NCI-H1092 treated with DMSO at 0.1 percent for 48 hours (cell line): ENCODE measurements at places on chromosomes 5 and 9.

GRCh38 chr5:3010953-3011763 is 259.7 kb upstream of the IRX2 start:
- DNase-seq, result no peak

DNA sequence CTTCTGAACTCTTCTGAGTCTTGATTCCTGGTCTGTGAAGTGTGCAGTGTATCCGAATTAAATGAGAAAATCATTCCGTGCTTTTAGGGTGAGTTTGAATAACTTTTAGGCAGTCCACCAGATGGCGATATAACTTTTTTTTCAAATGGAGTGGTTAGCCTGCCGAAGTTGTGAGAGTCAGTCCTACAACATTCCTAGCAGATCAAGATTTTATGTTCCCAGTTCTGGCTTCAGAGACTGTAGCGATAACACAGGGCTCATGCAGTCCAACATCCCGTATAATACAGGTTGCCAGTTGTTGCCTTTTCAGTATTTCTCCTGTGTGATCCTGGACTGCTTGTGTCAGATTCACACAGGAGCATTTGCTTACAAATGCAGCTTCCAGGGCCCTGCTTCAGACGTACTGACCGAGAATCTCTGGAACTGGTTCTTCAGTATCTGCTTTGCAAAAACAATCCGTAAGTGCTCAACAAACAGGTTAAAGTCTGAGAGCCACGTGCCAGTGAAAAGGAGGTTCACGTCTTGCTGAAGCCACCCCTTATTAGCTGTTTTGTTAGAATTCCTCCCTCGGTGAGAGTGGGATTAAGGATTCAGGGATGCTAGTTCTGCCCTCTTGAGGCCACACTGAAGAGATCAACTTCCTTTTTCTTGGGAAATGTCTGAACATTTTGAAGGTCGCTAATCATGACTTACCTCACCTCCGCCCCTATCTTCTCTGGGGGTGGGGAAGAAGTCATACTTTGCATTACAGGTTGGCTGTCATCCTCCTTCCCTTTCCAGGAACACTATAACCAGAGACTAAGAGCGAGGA is 22.8 kb downstream of the SMIM3 start:
- DNase-seq, result peak; percentile 19

DNA sequence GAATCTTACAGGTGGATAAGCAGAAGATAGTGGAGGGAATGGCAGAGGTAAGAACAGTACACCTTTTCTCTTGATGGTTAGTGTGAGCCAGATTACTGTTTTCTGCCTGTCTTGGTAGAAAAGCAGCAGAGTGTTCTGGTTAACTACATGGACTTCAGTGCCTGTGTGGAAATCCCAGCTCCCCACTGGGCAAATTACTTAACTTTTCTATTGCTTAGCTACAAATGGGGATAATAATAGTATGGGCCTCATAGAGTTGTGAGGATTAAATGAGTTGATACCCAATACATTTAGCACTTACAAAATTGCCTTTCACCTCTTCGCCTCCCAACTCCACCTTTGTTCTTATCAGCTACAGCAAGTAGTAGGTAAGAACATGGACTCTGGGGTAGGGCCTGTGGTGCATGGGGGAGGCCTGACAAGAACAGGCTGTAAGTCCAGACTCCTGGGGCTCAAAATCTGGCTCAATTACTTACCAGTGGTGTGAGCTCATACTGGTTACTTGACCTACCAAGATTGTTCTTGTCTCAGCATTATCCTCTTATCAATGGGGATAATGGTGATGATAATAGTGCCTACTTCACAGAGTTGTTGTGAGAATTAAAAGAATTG is 125.1 kb downstream of the LIFR start:
- DNase-seq, result no peak

- no peak for DNase-seq
These were observed 46.2 kb downstream of the ASS1 start for GRCh38 chr9:130490981-130491380.

GRCh38 chr9:133149130-133150015 is 14.3 kb downstream of the GBGT1 start:
- peak; percentile 85 for DNase-seq

GRCh38 chr5:76788362-76788761 is 30.5 kb upstream of the F2RL1 start:
- no peak for DNase-seq

DNA sequence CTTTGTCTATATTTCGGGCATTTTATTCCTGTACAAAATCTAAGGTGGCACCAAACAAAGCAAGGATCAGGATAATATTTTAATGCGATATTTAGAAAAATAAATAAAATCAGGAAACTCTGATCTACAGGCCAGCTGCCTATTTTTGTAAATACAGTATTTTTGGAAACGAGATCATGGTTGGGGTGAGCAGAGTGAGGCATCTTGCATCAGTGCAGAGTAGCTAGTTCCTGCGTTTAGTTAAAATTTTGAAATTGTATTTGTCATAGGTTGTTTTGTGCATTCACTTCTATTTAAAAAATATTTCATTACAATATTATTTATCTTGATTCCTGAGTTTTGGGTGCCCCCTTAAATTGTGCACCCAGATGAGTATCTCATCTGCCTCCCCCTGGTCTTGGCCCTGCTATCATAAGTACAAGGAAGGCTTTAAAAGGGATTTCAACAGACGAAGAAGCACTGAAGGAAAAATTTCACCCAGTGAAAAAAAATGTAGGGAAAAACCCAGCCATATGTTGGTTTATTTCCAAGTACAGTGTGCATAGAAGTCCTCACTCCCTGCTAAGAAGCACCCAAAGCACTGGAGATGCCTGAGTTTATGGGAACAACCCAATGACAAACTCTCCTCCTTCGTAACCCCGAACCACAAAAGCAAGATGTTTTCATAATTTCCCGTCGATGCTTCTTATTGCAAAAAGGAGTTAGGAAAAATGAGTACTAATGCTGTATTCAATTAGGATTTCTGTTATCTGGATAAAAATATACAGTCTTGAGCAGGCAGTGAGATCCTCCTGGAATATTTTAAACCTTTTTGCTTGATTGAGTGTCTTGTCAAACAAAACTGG is 304.7 kb upstream of the CLINT1 start:
- no peak for DNase-seq

DNA sequence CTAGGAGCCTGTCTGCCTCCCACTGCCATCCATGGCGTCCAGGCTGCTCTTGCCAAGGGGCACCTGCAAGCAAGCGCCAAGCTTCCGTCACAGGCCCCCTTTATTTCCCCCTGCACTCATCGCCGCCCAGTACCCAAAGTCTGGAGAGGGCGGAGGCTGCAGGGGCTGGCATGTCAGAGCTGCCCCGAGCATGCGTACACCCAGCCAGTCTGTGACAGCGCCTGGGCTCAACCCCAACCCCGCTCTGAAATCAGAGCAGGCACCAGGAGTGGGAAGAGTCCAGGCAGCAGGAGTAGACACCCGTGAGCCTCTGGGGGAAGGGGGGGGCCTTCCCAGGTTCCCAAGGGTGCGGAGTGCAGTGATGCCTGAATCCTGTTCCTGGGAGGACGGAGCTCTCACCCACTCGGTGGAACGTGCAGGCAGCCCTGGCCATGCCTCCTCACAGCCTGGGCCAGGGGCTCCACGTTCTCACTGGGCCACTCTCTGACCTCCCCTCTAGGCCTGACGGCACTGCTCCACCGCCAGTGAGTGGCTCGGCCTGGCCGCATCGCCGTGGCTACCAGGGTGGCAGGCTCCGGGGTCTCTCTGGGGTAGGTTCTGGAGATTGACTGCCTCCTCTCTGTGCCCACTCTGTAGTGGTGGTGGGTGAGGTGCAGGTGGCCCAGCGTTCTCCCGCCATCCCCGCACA is 469.0 kb downstream of the CDH9 start:
- no peak for DNase-seq

DNA sequence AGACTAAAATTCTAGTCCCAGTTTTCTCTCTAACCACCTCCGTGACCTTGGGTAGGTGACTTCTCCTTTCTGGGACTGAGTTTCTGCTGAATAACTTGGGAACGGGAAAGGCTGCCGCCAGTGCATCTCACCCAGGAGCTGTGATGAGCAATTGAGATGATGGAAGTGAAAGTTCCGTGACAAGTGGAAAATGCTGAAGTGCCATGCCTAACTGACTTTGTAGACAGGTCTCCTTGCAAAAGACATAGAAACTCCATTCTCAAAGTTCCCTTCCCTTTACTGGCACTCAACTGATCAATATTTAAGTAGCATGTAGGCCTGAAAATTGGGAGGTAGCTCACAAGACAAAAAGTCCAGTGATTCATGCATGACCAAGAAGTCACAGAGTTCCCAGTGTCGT is 6.3 kb upstream of the ADAM19 start:
- DNase-seq, result no peak

DNA sequence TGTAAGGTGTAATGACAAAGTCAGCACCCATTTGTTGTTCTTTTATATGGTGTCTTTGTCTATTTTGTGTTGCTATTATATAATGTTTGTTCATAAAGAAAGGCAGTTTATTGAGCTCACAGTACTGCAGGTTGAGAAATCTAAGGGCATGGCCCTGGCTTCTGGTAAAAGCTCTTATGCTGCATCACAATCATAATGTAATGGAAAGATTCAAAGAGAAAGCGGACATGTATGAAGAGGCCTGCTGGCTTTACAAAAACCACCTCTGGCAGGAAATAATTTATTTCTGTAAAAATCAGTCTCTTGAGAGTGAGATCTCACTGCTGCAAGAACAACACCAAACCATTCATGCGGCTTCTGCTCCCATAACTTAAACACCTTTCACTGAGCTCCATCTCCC is 746.7 kb upstream of the FAM174A start:
- DNase-seq, result no peak

- DNase-seq, result no peak
These were observed 14.6 kb downstream of the URM1 start for GRCh38 chr9:128385496-128386460.

DNA sequence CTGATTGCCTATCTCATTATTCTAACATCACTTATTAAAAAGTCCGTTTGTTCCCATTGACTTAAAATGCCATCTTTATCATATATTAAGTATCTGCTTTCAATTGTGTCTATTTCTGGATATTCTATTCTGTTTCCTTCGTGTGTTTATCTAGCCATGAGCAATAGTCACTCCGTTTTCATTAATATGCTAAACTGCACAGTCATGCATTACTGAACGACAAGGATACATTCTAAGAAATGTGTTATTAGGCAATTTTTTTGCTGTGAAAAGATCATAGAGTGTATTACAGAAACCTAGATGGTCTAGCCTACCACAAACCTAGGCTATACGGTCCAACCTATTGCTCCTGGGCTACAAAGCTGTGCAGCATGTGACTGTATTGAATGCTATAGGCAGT is 482.9 kb downstream of the IRX1 start:
- no peak for DNase-seq

- DNase-seq, result no peak
These were observed 104.3 kb downstream of the PLPPR1 start for GRCh38 chr9:101132801-101133200.

DNA sequence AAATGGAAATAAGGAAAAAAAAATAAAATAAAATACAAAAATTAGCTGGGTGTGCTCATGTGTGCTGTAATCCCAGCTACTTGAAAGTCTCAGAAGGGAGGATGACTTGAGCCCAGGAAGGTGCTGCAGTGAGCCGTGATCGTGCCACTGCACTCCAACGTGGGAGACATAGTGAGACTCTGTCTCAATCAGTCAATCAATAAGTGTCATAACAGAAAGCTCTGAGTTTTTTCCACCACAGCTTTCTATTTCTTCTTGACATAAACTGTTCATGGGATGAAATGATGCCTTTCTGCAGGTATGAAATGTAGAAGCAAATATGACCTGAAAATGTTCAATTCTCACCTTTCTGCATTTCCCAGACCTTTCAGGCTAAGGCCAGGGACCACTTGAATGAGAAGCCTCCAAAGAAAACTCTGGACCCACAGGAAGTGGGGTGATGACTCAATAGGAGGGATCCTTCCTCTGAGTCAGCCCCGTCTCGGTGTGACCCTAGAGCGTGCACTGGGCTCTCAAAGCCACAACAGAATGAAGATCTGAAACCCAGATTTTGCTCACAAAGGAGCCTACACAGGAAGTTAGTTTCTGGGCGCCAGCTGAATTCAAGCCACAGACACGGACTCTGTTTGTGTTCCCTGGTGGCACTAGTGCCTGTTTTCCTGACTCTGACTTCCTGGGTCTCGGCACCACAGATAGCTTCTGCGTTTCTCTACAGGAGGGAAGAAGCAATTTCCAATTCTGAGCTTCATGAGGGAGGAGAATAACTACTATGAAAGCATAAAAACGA is 62.0 kb downstream of the ANKH start:
- DNase-seq, result no peak
